Activated naive CD8-positive, alpha-beta T cell treated with anti-CD3 and anti-CD28 coated beads for 36 hours (primary cell): ENCODE measurements at places on chromosomes 16 and 17.
A peak's percentile ranks its signal among the peaks of the same experiment; 100 is the strongest.

DNA sequence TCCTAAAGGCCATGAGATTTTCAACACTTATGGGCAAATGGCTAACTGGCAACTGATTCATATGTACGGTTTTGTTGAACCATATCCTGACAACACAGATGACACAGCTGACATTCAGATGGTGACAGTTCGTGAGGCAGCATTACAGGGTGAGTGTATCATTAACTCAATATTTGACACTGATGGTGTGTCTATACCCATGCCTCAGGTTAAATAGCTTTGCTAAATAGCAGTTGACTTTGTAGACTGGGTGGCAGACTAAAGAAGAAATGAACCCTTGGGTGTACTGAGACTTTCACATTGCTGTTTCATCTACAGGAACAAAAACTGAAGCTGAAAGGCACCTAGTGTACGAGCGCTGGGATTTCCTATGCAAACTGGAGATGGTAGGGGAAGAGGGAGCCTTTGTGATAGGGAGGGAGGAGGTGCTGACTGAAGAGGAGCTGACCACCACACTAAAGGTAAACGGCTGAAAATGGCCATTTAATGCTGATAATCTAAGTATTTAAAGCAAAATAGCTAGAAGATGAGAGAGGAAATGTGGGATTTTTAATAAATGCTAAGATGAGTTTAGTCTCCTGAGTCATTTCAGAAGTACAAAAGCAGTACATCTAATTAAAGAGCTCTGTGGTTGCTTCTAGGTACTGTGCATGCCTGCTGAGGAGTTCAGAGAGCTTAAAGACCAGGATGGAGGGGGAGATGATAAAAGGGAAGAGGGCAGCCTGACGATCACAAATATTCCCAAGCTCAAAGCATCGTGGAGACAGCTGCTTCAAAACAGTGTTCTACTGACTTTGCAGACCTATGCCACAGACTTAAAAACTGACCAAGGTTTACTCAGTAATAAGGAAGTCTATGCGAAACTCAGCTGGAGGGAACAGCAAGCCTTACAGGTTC lies 3.0 kb downstream of the SETD6 start:
- DNase-seq = no peak

GRCh38 chr16:16096858-16097213 lies 126.5 kb downstream of the ABCC6 start:
- DNase-seq = no peak

DNA sequence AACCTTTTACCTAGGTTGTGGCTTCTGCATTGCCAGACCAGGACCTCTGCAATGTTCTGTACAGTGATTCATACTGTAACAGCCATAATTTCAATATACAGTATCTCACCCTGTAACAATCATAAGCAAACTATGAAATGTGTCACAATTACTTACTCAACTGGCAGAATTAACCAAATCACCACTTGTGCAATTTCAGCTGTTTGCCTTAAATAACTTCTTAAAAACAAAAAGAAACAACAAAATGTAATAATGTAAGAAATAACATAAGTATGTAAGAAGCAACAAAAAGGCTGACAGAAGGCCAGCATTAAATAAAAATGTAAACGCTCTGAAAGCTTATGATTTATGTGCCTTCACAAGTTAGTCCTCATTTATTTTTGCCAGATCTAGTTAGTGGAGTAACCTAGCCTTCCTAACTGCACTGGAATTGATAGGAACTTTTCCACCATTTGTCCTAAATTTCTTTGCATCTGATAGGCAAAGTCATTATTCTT lies 96.9 kb downstream of the SKAP1 start:
- DNase-seq = no peak

DNA sequence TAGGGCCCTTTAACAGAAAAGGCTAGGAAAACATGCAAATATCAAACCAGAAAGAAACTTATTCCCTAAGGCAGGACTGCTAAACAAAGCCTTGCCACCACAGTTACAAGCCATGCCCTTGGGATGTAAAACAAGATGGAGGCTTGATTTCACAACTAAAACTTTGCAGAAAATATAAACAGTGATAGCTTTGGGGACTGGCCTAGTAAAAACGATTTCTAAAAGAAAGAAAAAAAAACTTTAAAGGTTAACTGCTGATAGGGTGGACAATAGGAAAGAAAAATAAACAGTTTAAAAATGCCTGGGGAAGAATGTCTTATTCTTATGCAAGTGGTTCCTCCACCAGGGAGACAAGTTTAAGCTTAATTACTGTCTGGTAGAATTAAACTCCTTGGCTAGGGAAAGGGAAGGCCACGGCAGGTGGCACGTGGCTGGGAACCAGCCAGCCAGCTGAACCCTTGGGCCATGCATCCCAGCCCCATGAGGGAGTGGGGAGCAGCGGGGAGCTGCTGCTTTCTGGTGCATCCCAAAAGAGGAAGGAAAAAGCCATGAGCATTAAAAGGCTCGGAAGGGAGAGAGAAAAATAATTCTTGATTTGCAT lies 10.7 kb upstream of the TMC5 start:
- DNase-seq = no peak

GRCh38 chr17:43578699-43579565 lies 32.8 kb upstream of the ETV4 start:
- DNase-seq = peak; percentile 31

DNA sequence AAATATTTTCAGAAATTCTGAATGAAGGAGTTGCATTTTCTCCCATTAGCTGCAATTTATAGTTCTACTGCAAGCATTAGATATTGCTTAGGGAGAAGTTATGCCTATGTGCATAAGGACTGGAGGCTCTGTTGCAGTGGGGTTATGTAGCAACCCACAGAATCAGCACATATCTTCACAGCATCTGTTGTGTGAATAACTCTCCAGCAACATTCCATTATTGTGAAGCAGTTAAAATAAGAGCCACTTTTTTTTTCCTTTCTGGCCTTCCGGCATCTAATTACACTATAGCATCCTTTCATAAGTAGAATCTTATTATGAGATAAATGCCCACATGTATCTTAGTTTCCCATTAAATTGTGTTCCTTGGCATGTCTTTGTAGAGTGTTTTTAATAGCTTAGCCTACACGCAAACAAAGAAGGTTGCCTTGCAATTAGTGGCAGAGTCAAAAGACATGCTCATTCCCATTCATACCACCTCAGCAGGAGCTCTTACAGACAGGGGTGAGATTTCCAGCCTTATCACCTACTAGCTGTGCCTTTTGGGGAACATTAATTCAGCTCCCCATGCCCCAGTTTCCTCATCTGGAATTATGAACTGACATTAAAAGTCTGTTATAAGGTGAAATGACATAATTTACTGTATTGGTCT lies 596.0 kb upstream of the GOT2 start:
- DNase-seq = no peak

GRCh38 chr17:32876417-32877163 lies at the start of gene MYO1D:
Gene MYO1D (minus strand): TSS chr17:32877124. CDS start chr17:32876872, 252 bp downstream.
- peak; percentile 75 for DNase-seq

GRCh38 chr17:65627108-65627507 lies 65.7 kb upstream of the AXIN2 start:
- DNase-seq = no peak

DNA sequence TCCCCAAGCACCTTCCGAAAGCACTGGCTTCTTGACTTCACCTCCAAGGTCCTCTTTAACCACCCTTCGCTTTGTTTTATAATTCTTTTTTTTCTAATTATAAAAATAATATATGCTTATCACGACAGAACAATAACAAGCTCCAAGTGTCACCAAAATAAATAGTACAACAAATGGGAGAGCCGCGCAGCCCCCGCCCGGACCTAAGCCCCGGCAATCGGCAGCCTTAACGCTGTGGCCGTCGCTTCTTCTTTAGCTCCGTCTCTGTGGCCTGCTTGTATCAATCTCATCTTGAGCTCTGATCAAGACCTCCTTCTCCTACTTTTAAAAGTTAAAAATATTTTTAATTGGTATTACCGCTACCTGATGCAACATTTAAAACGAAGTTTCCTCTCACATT lies 42.7 kb downstream of the CYB5D2 start:
- no peak for DNase-seq

GRCh38 chr17:18143044-18143936 lies 34.7 kb downstream of the MYO15A start:
- no peak for DNase-seq

- no peak for DNase-seq
These were observed 18.2 kb upstream of the TBX21 start for GRCh38 chr17:47714773-47715396.

GRCh38 chr16:62272035-62272434 lies 235.8 kb upstream of the CDH8 start:
- DNase-seq = no peak

DNA sequence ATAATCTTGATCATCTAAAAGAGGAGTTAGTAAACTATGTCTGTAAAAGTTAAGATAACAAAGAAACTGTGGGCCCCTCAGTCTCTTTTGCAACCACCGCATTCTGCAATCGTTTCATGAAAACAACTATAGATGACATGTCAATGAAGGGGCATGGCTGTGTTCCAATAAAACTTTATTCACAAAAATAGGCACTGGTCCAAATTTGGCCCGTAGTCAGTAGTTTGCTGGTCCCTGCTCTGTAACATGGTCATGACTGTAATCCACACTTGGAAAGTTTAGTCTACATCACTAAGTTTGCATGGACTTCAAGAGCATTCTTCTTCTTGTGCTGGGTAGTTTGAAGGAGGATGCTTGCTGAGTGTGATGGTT lies 299.3 kb upstream of the PSMD7 start:
- DNase-seq = no peak

- peak; percentile 52 for DNase-seq
These were observed 521 bp downstream of the ATMIN start for GRCh38 chr16:81035975-81036750.

DNA sequence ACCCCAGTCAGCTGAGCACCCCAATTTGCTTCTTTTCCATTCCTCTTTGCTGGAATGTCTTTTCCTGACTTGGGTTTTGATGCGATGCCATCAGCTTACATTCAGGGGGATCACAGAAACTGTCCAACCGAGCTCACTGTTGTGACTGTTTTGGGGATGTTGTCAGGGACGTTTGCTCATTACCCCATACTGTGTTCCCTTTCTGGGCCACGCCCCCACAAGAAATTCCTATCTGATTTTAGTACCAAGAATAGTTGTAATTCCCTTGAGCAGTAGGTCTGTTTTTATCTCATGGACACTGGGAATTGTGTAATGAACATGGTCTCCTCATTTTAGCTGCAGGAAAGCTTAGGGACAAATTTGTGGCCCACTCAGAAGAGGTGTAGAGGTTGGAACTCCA lies 2.6 kb upstream of the NTN1 start:
- DNase-seq = no peak

- no peak for DNase-seq
These were observed 20.9 kb downstream of the HSD11B2 start for GRCh38 chr16:67451704-67452435.

DNA sequence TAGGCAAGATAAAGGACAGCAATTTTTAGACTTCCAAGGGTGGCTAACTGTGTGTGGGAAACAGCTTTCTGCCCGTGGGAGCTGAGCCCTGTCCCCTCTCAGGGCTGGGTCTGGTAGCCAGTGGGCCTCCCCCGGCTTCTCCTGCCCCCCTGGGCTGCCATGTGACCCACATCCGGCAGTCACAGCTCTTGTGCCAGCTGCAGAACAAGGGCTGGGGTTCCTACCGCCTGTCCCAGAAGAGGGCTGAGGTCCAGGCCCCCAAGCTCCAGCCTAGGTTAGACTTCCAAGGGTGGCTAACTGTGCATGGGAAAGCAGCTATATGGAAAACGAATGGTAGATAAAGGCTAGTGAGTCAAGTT lies 6.1 kb downstream of the GAST start:
- no peak for DNase-seq
